M059J (cell line): ENCODE measurements at places on chromosomes 4 and X.
A peak's percentile ranks its signal among the peaks of the same experiment; 100 is the strongest.

GRCh38 chr4:84718699-84719098, 135.8 kb downstream of the CDS1 start:
- DNase-seq: no peak

GRCh38 chrX:145848448-145848847, 30.8 kb downstream of the SLITRK2 start:
- DNase-seq: no peak

- DNase-seq: peak; percentile 83
Measured at GRCh38 chrX:148043271-148043855, 62.2 kb downstream of the FMR1NB start.

DNA sequence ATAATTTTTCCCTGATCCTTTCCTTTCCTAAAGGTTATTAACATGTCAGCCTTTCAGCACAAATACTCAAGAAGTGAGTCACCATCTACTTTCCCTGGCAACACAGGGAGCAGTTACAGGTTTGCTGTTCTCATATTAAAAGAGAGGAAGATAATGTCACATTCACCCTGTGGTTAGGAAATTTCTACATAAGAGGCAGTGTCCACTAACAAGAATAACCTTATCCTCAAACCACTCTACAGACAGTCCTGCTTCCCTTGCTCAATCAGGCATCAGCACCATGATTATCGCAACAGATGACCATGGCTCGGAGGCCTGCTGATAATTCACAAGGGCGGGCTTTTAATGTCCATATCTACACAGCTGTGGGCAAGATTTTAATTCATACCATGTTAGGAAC, 30.9 kb downstream of the RNF150 start:
- DNase-seq: peak; percentile 88

DNA sequence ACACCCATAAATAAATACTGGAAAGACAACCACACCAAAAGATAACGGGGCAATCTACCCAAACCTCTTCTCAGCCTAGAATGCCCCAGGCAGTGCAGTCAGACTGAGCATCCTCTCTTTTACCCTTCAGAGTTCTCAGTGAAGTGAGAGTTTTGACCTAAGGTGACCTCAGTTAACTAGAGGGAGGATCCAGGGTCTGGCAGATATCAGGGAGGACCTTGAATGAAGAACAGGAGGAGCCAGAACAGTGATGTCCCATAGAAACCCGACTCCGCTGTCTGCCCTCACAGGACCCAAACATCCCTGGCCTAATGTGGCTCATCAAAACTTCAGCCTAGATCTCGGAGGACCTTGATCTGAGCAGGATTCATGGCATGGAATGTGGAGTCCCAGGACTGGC, at the start of gene MAGEB3:
Gene MAGEB3, plus strand, starts transcription at position 263 of the 400 bp plus-strand sequence. CDS start 5,268 bp downstream, outside the sequence.
- peak; percentile 64 for DNase-seq

GRCh38 chr4:106333186-106333585, 16.8 kb downstream of the AIMP1 start:
- DNase-seq: no peak

DNA sequence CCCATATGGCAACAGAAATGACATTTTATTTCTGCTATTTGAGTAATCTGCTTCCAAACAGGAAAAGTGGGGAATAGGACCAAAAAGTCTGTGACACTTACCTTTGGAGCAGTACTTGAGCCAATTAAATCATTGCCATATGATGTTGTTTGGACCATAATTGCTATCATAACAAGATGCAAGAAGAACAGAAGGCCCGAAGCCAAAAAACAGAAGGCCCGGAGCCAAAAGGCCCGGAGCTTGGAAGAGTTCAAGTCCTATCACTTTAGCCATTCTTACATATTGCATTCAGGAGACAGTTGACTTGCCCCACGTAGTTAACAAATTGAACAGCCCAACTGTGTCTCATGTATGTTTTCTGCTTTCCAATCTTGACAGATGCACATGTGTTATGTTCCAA, 285.6 kb downstream of the ARHGAP24 start:
- DNase-seq: no peak

GRCh38 chr4:77922158-77923094, 59.8 kb downstream of the MRPL1 start:
- DNase-seq: peak; percentile 19

- DNase-seq: no peak
Measured at GRCh38 chrX:124804962-124805361, 458.6 kb downstream of the SH2D1A start.

DNA sequence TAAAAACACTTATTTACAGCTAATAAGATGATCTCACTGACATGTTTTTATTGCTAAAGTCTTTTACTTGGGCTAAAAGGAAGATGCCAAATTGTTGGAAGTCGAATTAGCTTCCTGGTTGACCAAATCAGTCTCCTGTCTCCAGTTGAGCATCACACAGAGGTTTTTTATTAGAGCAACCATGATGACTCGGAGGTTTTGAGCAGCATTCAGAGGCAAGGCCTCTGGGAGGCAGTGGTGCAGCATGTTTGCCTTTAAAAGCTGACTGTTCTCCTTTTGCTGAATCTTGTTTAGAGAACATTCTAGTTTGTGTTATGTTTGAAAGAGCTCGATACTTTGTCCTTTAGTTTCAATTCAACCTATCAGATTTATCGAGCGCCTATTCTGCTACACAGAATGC, 2.1 kb downstream of the UCHL1 start:
- peak; percentile 84 for DNase-seq

GRCh38 chrX:1534301-1535168, 2.5 kb downstream of the P2RY8 start:
- DNase-seq: no peak

- no peak for DNase-seq
Measured at GRCh38 chrX:148611993-148612392, 111.6 kb downstream of the AFF2 start.

DNA sequence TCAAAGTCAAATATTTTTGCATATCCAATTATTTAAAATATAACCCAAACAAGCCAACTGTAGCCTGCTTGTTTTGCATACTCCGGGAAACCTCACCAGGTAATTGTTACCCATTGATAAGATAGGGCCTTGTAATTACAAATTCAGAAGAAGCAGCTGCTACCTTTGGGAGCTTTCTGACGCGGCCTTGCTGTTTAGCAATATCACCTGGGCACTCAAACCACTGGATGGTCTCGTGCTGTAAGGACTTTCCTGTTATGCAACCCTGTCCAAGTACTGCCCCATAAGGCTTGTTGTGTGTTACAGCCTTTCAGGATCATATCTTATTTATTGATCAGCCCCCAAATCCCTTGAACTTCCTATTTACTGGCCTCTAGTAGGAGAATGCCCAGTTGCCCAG, 52.1 kb downstream of the HS3ST1 start:
- DNase-seq: no peak

DNA sequence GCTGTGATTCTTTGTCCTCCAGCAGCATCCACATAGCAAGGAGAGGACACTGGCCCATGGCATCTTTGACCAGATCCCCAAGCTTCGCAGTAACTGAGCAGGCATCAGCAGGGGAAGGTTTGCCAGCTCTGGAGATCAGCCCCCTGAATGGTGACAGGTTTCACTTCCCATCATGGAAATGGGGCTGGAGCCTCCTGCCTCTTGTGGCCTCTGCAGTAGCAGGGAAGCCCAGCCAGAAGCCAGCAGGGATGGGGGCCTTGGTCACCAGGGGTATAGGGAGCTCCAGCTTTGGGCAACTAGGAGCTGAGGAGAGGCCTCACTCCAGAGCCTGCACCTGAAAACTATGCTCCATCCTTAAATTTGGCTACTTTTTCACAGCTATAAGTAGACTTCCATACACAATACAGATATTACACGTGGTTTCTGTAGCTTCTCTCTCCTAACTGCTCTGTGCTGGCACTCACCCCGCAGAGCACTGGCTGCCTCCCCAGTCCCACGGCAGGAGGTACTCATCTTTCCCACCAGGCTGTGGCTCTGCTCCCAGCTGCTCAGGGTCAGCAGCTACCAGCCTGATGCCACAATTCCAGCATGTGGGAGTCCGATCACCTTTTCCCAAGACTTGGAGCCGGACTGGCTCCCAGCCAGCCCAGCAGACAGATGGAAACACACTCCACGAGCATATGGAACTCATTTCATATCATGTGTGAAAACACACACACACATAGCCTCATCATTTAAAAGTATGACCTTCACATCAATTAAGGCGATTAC, 2.8 kb downstream of the TMEM271 start:
- DNase-seq: no peak

DNA sequence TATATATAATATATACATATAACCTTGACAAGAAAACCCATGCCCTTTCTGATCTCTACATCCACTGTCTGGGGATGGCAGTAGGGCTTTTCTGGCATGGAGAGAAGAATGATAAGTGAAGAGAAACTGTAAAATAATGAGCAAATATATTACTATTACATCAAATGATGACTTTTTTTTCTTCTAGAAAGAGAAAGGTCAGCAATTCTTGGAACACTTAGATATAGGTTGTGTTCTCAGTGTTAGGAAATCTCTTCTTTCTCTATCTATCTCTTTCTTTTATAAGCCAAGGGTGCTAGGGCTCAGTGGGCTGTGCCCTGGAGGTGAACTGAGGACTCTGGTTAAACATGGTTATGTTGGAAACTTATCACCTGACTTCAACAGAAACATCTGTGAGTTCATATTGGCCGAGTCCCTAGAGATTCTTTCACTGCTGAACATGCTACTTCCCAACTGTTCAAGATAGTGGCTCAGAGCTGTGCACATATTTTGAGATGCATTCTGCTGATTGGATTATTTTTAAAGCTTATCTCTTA, 265.1 kb downstream of the GBA3 start:
- no peak for DNase-seq

DNA sequence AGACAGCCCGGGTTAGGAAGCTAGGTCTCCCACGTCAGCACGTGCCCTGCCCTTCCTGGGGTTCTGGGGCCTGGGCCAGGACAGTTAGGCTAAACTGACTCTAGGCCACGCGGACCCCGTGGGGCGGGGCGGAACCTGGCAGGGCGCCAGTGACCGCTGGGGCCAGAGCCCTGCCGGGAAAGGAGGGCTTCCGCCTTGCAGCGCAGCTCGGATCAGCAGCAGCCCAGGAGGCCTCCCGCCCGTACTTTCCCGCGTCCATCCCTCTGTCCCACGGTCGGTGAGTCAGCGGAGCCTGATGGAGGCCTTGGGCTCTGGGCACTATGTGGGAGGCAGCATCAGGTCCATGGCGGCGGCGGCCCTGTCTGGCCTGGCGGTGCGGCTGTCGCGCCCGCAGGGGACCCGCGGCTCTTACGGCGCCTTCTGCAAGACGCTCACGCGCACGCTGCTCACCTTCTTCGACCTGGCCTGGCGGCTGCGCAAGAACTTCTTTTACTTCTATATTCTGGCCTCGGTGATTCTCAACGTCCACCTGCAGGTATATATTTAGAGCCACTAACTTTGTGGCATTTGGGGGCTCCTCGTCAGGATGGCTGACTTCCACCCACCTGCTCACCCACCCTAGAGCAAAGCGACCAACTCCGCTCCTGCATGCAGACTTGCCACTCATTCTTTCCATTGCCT, at the start of gene SMIM10:
Gene SMIM10, plus strand, starts transcription at position 191 of the 681 bp plus-strand sequence. Its CDS starts 105 bp downstream, at position 296.
- DNase-seq: peak; percentile 93

DNA sequence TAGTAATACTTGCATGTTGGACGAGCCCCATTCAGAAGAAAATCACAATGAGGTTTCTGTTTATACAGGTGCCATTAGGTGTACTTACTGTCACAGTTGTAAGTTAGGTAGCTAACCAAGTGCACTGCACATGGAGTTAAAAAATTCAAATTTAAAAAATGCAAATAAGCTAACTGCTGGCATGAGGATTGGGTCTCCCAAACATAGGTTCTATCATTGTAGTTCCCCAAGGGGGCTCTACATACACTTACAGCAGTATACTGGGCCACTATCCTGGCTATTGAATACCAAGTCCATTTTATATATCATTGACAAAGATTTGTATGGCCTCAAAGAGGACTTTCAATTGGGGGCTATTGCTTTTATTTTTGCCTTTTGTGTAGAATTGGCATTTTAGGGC, 153.4 kb downstream of the FMR1NB start:
- DNase-seq: no peak

- DNase-seq: peak; percentile 64
Measured at GRCh38 chrX:41946989-41947612, 23.7 kb upstream of the CASK start.

DNA sequence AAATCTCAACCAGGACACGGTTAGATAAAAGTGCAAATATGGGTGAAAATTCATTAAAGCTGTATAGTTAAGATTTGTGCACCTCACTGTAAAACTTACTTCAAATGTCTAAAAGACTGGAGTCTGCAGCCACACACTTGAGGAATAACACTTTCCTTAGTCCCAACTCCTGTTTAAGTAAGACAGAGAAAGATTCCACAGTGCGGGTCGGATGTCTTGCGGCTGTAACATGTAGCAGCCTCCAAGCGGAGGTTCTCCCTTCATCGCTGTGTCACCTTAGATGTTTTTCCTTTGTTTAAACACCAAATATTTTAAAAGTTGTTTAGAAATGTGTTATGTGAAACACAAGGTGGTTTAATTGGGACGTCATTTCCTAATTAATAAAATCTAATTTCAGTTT, 905 bp upstream of the MAEA start:
- DNase-seq: no peak

DNA sequence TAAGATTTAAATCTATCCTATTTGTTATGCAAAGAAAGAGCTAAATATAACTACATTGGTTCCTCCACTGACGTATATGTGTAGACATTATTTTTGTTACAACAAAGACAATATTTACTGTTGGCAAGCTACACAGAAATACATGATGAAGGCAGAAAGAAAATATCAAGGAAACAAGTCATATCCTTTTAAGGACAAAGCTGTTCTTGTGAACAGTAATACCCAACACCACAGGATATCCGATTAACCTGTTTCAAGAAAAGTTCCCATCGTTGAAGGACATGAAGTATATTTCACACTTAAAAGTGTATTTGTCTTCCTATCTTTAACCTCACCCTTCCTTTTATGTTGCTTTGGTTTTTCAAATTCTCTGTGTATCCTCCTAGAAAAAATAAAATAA, 235.8 kb upstream of the AADAT start:
- no peak for DNase-seq

DNA sequence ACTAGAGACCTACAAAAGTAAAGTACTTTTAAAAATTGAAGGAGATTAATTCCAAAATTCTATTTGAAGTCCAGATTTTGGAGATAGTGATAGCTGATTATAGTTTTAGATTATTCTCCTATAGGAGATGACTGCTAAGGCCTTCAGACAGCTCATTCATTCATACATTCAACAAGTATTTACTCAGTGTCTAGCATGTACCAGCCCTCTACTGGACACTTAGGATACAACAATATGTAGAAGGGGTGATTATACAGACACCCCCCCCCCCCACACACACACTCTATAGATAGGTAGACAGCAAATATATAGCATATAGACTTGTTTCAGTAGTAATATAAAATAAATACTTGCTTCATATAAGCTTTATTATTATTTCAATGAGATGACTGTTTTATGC, 60.4 kb upstream of the TAF9B start:
- peak; percentile 37 for DNase-seq

DNA sequence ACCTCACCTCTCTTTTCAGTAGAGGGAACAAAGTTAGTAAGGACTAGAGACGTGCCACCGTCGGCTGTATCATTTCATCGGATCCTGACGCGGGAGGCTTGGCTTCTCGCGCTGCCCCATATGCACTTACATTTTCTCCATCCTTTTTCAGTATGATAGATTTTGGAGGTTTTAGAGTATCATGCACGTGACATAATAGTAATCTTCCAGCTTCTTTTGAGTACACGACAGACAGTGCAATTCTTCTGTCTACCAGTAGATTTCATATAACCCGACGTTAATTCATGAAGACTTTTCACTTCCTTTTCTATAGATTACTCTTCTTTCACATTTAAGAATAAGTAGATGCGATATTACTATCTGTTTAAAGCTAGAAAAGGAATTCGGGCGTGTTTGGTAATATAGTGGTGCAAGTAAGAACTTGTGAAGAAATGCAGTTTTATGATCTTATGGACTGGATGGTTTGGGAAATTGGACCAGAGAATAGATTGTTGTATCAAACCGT, 1.0 kb downstream of the CDS1 start:
- DNase-seq: no peak

- no peak for DNase-seq
Measured at GRCh38 chr4:183370786-183371185, 48.6 kb upstream of the CLDN24 start.
